Stimulated activated CD8-positive, alpha-beta memory T cell treated with anti-CD3 and anti-CD28 coated beads, Interleukin-4, amount 100 ng/mL, for 1 hour (primary cell): ENCODE measurements at places on chromosomes 11 and 22.

GRCh38 chr11:44464741-44465140, 100.7 kb upstream of the CD82 start:
- DNase-seq, result no peak

GRCh38 chr11:115126515-115127208, 377.6 kb downstream of the CADM1 start:
- no peak for DNase-seq

- DNase-seq, result no peak
Measured at GRCh38 chr11:99987821-99988470, 699.1 kb upstream of the ARHGAP42 start.

DNA sequence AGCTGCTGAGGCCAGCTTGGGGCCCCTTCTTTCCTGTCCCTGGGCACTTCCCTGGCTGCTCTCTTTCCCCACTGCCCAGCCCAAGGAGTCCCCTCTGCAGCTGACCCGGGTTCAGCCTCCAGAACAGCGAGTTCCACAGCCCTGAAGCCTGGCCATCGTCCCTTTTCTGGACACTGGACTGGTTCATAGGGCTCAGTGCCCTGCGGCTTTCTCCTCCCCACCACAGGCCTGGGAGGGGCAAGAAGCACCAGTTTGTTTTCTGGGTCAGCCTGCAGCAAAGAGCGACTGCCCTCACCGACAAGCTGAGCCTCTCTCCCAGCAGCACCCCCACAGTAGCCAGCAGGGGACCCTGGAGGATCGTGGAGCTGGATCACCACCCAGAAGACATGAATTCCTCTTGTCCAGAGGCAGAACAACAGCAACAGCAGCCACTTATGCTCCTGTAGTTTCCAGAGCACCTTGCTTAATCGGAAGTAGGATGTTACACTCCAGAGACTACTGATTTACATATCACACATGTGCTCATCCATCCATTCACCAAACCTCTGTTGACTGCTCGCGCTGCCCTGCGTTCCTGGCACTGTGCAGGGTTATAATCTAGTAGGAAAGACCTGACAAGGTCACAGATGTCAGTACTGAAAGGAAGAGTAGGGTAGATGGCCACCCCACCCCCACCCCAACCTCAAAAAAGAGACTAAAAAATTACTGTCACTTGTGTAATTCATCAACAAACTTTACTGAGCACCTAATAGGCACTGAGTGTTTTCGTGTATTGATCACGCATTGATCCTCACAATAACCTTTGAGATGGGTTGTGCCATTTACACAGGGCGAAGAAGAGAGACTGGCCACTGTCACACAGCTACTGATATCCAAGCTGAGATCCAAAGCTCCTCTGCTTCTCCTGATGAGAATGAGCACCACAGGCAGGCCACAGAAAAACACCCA, 13.0 kb upstream of the CXCR5 start:
- no peak for DNase-seq

GRCh38 chr22:39360674-39361413, 11.1 kb downstream of the SYNGR1 start:
- no peak for DNase-seq

DNA sequence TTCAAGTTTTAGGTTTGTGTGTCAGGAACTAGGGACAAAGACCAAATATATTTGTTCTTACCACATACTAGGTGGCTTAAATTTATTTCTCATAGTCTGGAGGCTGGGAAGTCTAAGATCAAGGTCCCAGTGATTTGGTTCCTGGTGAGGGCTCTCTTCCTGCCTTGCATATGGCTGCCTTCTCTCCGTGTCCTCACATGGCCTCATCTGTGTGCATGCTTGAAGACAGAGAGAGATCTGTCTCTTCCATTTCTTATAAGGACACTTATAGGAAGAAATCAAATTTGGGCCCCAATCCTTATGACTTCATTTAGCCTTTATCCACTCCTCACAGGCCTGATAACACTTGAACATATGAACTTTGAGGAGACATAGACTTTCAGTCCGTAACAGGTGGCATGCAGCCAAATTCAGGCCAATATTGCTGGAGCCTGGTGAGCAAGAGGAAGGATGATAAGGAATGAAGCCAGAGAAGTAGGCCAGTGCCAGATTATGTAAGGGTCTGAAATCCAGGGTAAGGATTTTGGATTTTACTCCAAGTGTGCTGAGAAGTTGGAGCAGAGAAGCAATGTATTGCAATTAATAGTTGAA, 35.1 kb downstream of the TTC17 start:
- DNase-seq, result no peak
